Hematopoietic multipotent progenitor cell treated with erythropoietin and hydrocortisone succinate and interleukin-3 and kit ligand, for 4 days (in vitro differentiated cells): ENCODE measurements at places on chromosomes 6 and 20.

DNA sequence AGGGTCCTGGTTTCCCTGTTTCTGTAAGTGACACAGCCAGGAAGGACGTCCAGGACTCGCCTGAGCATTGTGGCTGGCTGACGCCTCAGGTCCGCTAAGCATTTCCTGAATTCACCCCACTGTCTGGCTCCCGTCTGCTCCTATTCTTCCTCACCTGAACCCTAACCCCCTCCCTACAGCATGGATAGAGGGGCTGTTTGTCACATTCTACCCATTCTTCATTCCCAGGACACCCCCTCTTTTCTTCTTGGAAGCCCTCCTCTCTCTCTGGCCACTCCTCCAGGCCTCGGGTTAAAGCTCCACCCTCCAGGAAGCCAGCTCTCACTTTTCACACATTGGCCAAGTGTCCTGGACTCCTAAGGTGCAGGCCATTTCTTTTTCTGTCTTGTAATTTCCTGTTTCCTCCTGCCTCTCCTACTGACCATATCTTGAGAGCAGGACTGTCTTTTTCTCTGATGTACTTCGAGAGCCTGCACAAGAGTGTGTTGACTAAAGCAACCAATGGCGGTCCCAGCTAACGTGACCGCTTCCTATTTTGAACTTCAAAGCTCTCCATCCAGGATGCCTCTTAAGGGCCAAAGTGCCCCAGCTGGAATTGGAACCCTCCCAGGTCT is 24.2 kb upstream of the MYMX start:
- peak; percentile 60 for DNase-seq

GRCh38 chr20:380763-381580 is 412 bp downstream of the TRIB3 start:
- peak; percentile 78 for DNase-seq

- no peak for DNase-seq
Measured at GRCh38 chr20:7691647-7692269, 248.5 kb downstream of the HAO1 start.

DNA sequence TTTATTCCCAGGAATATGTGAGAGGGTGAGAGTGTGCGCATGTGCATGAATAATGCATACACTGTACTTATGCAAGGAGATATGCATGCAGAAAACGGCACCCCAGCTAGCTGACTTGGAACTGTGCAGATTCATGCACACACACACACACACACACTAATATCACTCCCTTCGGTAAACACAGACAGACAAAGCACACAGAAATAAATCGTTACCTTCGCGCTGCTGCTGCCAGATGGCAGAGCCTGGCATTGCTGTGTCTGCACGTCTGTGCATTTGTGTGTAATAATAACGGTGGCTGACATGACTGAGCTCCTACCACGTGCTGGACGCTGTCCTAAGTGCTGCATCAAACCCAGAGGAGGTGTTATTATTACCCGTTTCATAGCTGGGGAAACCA is 36.8 kb downstream of the PREX1 start:
- peak; percentile 79 for DNase-seq

- no peak for DNase-seq
Measured at GRCh38 chr20:23404196-23404595, 17.1 kb downstream of the NAPB start.

DNA sequence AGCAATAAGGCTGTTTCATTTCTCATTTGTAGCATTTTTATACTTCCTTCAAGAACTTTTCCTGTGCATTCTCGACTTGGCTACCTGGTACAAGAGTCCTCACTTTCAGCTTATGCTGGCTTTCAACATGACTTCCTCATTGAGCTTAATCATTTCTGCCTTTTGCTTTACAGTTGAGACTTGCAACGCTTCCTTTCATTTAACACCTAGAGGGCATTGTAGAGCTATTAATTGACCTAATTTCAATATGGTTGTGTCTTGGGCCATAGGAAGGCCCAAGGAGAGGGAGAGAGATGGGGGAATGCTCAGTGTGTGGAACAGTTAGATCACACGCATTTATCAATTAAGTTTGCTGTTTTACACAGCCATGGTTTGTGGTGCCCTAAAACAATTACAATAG is 37.2 kb downstream of the SLC22A2 start:
- DNase-seq, result peak; percentile 32

GRCh38 chr6:138682704-138683527 is 90.7 kb upstream of the CCDC28A start:
- DNase-seq, result peak; percentile 65

GRCh38 chr6:43947860-43948259 is 177.8 kb downstream of the VEGFA start:
- no peak for DNase-seq

DNA sequence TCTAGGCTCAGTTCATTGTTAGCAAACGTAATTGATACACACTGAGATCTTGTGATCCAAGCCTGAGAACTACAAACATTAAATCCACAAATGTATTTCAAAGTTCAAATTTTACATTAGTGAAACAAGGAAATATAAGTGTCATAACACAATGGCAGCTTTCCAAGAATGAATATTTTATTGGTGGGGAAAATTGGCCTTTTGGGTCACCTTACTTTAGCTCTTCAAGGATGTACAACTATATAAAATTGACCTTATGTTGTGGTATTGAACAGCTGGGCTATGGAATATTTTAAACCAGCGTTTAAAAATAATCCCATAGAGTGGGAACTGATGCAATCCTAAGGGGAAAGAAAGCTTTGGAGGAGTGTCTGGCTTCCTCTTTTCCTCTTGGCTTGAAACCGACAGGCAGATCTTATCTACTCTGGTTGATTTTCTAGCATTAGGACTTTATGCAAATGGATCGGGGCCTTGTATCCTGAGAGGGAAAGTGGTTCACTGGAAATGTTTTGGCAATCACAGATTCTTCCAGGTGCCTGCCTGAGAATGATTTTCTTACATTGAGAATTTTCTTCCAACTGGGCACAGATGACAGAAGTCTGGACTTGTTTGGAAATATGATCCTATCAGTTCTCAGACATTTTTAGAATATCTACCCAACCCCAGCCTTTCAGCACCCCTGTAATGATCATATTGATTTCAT is 184.8 kb upstream of the ECI2 start:
- peak; percentile 18 for DNase-seq

DNA sequence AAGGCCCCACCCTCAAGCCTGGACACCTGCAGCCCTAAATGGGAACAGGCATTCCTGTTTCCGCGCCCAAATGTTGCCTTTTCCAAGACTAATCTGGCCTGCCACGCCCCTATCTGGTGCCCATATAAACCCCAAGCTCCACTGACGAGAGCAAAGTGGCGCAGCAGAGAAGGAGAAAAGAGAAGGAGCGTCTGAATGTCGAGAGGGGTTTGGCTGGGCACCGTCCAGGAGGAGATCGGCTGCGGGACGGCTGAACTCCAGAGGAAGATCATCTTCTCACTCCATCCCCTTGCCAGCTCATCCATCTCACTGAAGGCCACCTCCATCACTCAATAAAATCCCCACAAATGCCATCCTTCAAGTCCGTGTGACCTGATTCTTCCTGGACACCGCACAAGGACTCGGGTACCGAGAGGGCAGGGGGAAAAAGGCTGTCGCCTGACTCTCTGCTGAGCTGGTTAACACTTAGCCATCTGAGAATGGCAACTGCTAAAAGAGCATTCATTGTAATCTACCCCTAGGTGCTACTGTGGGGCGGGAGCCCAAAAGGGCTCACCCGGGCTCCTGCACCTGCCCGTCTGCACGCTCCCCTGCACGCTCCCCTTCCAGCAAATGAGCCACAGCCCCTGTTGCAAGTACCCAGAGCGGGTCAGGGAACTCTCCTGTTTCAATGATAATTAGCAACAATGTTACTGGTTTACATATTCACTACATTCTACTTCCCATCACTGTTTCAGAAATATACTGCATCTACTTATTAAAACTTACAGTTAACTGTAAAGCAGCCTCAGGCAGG is 23.5 kb downstream of the TAF4 start:
- no peak for DNase-seq

DNA sequence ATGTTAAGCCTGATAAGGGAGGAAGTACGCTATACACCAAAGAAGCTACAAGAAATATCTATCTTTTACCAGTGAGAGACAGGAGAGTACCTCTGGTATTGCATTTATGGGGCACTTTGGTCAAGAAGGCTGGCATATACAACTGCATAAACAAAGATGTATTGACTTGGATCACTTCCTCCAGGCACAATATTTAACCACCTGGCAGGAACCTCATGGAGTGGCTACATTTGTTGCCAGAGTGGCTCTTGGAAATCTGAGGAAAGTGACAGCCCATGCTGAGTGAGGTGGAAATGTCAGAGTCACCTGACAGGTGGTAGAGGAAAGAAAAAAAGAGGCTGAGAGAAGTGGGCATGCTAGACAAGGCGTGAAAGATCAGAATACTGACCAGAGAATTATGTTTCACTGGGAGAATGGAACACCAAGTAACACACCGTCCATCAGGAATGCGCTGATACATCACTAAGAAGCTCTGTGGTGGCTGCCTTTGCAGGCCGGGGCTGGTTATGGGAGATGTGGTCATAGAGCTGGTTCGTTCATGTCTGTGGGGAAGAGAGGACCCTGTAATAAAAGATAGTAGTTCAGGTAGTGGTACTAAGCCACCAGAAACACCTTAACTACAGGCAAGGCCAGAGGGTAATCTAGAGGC is 61.4 kb upstream of the UFL1 start:
- DNase-seq, result no peak

DNA sequence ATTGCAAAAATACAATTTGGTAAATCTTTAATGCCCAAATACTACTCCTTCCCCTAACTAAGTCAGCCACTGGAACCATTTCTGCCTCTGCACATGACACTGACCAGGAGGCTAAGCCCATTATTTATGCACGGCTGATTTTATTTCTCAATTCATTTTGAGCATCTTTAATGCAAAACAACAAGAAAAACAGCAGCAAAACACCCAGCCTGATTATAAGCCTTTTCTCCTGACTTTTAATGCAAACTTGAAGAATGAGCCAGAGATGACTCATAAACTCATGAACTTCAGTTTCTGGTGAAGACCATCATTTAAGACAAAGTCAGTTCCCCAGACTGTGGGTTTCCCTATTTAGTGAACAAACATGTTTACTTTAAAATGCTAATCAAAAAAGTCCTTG is 51.6 kb downstream of the CYP24A1 start:
- DNase-seq, result no peak

DNA sequence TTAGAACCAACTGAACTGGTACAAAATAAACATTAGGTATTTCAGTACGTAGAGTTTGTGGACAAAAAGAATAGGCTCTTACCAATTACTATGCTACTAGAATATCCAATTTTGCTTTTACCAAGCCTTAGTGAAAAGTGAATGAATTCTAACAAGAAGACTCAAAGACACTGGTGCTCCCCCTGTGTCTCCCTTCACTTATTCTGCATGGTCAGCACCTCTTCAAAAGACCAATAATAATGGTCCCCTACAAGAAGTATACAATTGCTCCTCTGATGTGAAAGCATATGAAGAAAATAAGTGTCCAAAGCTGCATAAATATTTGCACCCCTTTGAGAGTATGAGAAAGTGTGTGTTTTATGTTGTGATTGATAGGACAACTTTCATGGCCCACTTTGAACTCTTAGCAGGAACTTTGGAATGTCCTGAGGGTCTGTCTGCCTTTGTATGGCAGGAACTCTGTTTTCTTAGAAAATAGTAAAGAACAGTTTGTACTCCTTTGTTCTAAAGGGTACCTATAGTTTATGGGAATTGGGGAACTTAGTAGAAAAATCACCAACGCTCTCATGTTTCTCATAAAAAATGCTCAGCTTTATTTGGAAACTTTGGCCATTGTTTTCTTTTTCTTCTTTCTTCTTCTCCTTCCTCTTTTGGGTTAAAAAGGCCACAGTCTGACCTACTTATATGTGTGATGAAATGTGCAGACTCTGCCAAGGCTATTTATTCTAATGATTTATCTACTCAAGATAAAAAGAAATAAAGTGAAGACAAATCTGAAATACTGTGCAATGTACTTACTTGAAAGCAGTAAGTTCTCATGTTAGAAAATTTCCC is 352.4 kb downstream of the LAMA2 start:
- DNase-seq, result no peak

GRCh38 chr6:107460083-107460631 is 793 bp upstream of the PDSS2 start:
- no peak for DNase-seq
